ENCODE measurements at places on chromosomes 2 and 18.

DNA sequence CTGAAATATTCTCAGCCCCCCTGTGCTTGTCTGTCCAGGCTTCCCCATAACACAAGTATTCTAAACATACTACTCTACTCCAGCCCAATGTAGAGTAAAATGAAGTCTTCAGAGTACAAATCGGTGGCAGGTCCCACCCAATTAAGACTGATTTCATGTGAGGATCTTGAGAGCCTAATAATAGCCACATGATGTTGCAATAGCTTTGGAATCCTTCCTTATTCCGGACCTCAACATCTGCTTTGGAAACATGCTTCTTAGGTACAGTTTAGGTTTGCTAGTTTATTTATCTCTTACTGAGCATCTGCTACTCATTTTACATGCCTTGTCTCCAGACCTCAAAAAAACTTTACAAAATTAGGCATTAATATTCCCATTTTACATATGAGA, 207.3 kb upstream of the RAB6C start:
- DNase-seq, result no peak

DNA sequence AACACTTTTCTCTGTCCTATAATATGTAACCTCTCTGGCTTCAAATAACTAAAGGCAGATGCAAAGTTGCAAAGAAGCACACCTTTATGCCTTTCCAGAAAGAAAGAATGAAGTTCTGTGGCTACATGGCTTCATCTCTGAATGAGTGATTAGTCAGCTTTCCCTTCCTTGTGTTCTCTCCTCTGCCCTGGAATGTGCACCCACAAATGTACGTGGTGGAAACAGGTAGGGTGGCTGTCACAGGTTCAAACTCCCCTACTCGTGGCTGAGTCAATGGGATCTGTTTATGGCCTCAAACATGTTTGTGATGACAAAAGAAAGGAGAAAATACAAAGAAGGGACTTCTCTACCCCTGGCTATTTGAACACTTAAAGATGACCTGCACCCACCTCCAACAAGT, 55.5 kb upstream of the ACVR2A start:
- DNase-seq, result no peak

DNA sequence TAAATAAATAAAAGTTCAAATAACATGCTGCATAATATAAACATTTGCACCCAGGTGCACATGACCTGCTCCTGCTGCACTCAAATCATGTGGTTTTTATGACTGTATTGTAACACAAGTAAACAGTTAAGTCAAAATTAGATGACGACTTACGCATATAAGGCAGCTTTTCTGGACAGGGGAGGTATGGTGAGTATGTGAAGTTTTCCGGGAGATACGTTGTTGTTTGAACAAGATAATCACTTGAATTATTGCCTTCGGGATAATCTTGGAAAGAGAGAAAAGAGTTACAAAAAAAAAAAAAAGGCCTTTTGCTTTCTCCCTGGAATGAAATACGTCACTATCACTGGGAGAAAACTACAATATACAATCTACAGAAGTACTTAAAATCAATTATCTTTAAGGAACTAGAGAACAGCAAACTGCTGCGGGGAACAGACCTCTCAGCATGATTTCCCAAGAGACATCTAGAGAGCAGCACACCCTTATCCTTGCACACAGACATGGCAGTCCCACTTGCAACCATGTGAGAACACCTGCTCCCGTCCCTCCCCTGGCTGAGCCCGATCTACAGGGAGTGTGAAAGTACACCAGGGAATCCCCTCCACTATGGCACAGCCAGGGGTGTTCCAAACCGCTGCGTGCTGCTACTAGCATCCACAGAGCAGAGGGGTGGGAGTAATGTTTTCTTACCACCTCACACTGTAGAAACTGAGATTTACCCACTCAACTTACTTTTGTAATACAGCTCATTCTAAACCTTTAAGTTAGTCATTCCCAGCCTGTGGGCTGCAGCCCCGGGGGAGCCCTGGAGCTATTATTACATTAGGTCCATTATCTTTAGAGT, 26.3 kb downstream of the B4GALT6 start:
- no peak for DNase-seq

- DNase-seq, result no peak
Observed at GRCh38 chr2:236879416-236879963, 206.2 kb upstream of the COPS8 start.

- no peak for DNase-seq
Observed at GRCh38 chr2:85191157-85191556, 58.0 kb downstream of the TCF7L1 start.

GRCh38 chr18:53509886-53510285, 714.6 kb downstream of the MBD2 start:
- DNase-seq, result no peak

GRCh38 chr18:50424877-50425690, 50.2 kb downstream of the SKA1 start:
- peak; percentile 57 for DNase-seq

DNA sequence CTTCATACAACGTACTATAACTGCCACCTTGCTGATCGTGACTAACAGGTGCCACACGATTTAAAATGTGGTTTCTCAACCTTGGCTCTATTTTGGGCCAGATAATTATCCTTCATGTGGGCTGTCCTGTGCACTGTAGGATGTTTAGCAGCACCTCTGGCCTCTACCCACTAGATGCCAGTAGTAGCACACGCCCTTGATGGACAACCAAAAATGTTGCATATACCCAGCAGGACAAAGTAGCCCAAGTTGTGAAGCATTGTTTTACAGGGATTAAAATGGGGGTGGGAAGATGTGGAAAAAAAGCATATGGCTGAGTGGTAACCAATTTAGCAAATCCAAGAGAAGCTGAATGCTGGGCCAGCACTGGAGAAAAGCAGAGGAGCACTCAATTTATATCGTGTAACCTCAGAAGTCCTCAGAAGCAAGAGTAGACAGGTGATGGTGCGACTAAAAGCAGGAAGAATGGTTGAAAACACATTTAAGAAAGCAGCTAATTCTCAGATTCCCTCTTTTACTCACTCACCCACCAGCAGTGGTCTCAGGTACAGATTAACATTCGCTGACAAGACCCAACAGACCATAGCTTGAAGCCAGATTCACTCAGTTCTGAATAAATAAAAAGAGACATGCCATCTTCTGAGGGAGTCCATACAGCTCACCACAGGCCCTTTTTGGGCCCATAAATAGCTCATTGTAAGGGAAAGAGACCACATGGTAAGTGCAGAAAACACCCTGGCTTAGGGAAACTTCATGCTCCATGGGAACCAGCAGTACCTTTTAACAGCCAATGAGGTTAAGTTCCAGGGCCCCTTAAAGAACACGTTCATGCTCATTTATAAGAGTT, 50.6 kb downstream of the RAPH1 start:
- DNase-seq, result no peak

DNA sequence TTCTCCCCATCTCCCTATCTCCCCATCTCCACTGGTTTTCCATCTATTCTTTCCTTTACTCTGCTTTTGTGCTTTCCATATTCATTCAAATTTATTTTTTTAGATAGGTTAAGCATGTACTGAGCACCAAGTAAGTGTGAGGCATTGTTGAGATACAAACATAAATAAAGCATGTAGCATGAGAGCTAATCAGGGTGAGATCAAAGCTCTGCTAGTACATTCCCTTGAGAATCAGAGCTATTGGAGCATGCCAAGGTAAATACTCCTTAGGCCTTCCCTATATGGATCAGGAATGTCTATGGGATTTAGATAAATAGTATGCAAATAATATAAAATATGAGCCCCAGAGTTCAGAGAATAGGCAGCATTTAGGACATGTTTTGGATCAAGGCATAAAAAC, 25.3 kb downstream of the BABAM2 start:
- DNase-seq, result no peak

DNA sequence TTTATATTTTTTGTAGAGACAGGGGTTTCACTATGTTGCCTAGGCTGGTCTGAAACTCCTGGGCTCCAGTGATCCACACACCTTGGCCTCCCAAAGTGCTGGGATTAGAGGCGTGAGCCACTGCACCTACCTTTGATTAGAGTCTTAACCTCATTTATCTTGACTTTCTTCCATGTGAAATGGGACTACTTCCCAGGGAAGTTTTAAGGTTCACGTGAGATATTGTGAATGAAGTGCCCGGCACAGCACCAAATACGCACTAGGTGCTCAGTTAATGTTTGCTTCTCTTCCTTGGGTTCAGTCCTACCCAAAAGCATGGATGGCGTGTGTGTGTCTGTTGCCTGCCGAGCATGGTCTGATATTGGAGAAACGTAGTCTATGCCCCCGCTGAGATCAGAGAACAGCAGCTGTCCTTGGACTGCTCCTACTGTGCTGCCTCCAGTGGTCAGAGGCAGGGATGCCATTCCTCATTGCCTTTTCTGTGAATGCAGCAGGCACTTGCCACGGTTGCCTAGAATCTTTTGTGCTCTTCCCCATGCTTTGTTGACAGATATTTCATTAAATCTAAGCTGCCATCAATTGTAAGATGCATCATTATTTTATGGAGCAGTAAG, 12.3 kb upstream of the TFCP2L1 start:
- DNase-seq, result no peak

GRCh38 chr2:134491771-134492441, 226.9 kb downstream of the TMEM163 start:
- DNase-seq, result no peak

DNA sequence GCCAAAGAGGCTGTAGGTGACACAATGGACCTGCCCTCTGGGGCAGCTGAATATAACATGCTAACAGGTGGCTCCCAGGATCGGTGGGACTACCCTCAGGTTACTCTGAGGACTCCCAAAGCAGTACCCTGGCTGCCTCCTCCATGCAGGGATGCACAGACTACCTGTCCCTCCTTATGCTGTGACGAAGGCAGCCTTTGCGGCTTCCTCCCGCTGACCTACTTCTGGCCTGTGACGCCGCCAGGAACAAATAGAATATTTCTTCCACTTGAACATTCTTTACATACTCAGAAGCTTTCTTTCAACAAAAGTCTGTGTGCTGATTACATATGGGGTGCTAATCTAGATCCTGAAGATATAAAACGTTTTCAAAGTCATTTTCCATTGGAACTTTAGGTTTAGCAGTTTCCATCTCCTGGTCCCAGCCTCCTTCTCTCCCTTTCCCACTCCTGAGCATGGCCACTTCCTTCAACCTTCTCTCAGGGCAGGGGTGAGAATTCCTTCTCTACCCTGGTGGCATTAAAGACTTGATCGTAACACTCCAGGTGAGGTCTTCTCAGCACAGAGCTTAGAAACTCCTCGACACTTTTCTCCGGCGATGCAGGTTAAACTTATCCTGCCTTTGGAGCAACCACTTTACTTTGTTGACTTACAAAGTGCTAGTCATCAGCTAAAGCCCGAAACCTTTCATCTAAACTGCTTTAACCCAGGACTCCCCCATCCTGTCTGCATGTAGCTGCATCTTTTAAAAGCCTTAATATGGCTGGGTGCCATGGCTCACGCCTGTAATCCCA, 58.9 kb upstream of the STK17B start:
- no peak for DNase-seq

DNA sequence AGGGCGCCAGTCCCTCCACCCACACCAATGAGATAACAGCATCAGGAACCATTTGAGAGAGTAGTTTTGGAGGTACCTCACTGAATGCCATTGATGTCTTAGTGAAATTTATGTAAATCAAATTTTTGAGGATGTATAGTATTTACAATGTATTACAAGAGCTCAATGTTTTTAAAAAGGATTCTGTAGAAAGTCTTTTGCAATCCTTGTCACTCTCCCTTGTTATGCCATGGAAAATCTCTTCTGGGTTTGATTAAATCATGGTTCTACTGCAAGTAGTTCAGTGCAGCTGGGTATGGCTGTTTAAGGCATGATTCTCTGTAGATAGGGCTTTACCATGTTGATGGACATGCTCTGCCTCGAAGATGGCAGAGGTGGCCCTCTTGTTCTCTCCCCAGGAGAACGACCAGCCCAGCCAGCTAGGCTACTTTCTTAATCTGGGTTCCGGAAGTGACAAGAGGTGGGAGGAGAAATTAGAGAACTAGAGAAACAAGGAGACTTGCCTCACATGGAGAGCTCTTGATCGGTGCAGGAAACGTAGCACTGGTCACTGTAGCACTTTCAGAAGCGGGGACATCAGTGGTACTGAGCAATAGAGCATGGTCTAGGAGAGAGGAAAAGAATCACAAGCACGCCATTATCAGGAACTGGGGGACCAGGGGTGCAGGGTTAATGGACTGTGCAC, 202.7 kb downstream of the CLIP4 start:
- no peak for DNase-seq

DNA sequence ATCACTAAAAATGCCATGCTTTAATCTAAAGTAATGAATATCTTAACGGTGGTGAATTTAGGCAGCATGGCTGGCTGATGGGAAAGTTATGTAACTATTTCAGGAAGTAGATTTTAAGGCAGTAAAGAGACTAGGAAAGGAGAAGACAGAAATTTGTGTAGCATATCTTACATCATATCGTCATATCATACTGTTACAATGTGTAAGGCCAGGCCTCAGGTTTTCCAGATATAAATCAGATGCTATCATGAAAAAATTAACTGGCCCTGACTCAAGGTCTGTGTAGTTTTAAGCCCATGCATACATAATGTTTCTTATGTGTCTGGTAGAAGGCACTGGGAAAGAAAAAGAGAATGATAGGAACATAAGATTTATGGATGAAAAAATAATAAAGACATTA, 8.9 kb upstream of the FAP start:
- DNase-seq, result no peak

DNA sequence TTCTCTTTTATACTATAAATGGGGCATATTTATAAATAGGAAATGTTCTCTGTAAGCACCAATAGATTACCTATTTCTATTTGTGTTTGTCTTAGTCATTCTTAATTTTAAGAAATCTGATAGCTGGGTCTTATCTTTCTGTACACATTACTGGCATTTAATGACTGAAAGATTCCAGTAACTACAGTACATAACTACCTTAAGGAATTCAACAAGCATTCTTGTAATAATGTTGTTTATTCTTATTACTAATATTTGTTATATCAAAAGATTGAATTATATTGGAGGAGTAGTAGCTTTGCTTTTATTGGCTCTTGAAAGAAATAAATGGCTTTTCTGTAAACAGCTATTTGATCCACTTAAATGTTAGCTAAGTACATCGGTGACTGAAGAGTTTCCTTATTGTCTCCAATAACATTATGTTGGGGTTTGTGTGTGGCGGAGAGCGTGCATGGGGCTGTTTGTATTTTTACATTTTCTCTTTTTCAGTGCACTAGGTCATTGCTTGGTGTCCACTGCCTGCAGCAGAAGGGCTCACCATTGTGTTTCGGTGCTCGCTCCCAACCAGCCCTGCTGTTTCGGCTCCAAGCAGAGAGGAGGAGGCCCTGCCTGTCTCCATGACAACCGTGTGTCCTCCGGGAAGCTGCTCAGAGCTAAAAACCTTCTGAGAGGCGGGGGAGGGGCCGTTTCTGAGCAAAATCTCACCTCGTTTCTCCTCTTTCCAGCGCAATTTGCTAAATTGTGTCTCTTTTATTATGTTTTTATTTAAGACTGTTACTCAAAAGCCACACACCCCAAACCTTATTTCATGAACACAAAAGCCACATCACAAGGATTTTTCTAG, 112.5 kb upstream of the SLC38A11 start:
- DNase-seq, result peak; percentile 61

- DNase-seq, result no peak
Observed at GRCh38 chr2:60548845-60549237, 4.6 kb downstream of the BCL11A start.

GRCh38 chr2:62347563-62348270, 151.8 kb downstream of the B3GNT2 start:
- no peak for DNase-seq

- DNase-seq, result no peak
Observed at GRCh38 chr2:12282780-12283695, 433.7 kb upstream of the TRIB2 start.
